ENCODE measurements at places on chromosomes 3 and 15. TPM values are rescaled to one million over a fixed set of nuclear protein-coding genes. Genes with fewer than 3 reads are reported as not detected.
A peak's percentile ranks its signal among the peaks of the same experiment; 100 is the strongest.

Gene FAH
- 24.9 TPM for total RNA-seq

Gene KCNH8
- total RNA-seq: not detected

Gene P4HTM
- total RNA-seq: 53.6 TPM

Gene SPESP1
- 3.4 TPM for total RNA-seq

- DNase-seq: no peak
Measured at GRCh38 chr15:63112871-63113270, 8.8 kb upstream of the LACTB start.

- DNase-seq: peak; percentile 85
Measured at GRCh38 chr3:183385698-183386613, 42.5 kb downstream of the MCF2L2 start.

Gene DPPA4
- total RNA-seq: not detected

Gene PLSCR4
- total RNA-seq: 51.2 TPM

Gene ITIH3
- not detected for total RNA-seq

- peak; percentile 100 for DNase-seq
Measured at GRCh38 chr3:149180057-149180573, 41.5 kb downstream of the CP start.

Gene FBXW12
- not detected for total RNA-seq

GRCh38 chr3:46673151-46674030 lies 20.1 kb downstream of the ALS2CL start:
- DNase-seq: no peak

DNA sequence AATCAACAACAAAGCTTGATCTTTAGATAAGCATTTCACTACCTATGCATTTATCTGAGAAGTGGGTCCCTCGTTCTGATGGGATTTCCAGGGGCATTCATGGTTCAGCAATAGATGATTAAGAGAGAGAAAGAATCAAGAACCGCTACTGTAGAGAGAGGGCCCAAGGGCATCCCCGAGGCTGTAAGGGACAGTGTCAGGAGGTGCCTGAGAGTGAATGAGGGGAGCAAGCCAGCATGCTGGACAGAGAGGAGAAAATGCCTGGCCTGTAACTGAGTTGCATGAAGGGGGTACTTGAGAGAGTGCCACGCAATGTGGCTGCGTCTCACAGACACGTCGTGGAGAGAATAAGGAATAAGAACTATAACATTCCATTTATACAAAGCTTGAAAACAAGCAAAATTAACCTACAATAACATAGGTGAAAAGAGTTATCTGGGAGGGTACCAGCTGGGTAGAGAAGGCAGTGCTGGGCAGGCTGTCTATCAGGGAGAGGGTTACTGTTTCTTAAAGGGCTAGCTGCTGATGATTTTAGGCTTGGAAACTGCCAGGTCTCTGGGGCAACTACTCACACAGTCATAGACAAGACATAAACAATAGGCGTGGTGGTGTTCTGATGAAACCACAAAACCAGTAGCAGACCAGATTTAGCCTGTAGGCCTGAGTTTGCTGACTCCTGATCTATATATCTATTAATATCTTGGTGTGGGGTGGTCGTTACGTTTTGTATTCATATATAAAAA lies 374.6 kb upstream of the CFAP20DC start:
- DNase-seq: peak; percentile 94

GRCh38 chr3:21273259-21274025 lies 477.6 kb downstream of the ZNF385D start:
- DNase-seq: peak; percentile 65

- peak; percentile 57 for DNase-seq
Measured at GRCh38 chr3:57856675-57857074, 100.6 kb downstream of the SLMAP start.

GRCh38 chr3:11850003-11850402 lies 3.3 kb upstream of the TAMM41 start:
- DNase-seq: no peak

DNA sequence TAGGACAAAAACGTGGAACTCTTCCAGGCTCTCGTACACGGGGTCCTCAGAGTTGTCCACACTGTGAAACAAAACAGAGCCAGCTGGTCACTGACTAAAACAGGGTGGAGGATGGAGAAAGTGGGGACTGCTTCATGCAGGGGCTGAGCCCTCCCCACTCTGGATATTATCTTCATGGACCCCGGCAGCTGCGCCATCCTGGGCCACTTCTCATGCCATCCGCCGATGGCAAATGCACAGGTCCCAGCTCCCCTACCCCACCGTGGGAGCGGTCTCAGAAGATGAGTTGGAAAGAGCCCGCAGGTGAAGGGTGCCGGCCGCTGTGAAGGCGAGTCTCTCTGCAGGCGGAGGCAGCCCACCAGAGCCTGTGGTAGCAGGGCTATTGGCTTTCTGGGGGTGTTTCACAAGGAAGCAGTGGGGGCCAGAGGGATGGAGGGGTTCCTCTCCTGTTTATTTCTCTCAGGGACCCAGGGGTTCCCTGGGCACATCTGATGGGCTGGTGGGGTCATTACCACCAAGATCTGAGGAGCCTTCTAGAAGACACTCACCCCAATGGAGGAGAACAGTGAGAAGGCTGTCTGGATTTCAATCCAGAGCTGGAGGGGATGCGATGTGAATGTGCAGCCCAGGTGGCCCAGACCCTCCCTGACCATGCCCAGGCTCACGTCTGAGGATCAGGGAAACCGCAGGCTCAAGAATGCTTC lies 177.3 kb downstream of the KLF13 start:
- DNase-seq: no peak

GRCh38 chr3:78632925-78633553 lies 1134.8 kb downstream of the ROBO1 start:
- DNase-seq: peak; percentile 3

GRCh38 chr3:182697345-182697919 lies 95.9 kb upstream of the ATP11B start:
- no peak for DNase-seq

DNA sequence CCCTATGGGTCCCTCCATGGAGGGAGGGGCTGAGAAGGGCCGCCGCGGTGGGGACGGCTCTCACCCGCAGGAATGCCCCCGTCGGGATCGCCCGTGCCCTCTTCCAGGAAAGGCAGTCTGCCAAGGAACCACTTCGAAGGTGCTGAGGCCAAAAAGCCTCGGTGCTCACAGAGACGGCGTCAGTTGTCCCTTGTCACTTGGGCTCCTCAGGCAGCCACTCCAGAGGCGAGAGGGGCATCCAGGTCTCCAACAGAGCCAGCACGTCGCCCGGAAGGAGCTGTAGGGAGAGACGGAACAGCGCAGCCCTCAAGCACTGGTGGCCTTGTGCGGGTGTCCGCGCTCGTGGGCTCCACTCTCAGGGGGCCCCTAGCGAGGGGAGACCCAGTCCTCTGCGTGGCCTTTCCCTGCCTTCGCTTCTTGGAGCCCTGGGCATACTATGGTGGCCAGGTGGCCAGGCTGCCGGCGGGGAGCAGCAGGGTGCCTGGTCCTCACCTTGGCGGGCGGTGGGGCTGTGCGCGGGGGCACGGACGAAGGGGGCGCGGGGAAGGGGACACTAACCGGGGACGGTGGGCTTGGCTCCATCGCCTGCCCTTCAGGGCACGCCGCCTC lies 994 bp downstream of the MESP1 start:
- DNase-seq: no peak

DNA sequence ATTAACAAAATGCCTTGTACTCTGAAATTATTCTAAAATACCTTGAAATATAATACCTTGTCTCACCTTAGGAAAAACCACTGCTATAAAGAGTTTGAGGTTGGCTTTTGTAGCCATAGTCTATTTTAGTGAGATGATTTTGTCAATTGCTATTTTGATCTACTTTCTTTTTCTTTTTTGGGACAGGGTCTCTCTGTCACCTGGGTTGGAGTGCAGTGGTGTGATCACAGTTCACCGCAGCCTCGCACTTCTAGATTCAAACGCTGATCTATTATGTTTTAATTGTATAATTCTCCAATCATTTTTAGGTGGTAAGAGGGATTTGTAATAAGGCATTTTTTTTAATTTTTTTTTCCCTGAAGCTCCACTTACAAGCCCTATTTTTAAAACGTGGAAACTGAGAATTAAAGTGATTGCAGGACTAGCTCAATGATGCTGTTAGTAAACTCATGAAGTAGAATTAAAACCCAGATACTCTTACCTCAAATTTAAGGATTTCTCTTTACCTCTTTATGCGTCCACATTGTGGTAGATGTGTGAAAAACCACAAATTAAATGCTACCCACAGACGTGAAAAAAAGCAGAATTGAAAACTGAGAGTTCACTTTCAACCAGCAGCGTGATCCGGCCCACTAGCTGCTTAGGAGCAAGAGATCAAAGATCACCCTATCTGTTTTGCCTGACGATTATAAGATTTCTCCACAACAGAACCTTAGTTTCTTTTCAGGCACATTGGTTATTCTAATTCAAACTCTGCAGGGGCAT lies 384.2 kb downstream of the CGGBP1 start:
- no peak for DNase-seq

- no peak for DNase-seq
Measured at GRCh38 chr3:177902876-177903275, 633.4 kb upstream of the KCNMB2 start.

Gene PLA2G4E
- total RNA-seq: not detected

GRCh38 chr15:83794209-83794608 lies 140.3 kb downstream of the ADAMTSL3 start:
- DNase-seq: no peak

- DNase-seq: no peak
Measured at GRCh38 chr3:122620399-122620798, 42.9 kb downstream of the PARP15 start.

DNA sequence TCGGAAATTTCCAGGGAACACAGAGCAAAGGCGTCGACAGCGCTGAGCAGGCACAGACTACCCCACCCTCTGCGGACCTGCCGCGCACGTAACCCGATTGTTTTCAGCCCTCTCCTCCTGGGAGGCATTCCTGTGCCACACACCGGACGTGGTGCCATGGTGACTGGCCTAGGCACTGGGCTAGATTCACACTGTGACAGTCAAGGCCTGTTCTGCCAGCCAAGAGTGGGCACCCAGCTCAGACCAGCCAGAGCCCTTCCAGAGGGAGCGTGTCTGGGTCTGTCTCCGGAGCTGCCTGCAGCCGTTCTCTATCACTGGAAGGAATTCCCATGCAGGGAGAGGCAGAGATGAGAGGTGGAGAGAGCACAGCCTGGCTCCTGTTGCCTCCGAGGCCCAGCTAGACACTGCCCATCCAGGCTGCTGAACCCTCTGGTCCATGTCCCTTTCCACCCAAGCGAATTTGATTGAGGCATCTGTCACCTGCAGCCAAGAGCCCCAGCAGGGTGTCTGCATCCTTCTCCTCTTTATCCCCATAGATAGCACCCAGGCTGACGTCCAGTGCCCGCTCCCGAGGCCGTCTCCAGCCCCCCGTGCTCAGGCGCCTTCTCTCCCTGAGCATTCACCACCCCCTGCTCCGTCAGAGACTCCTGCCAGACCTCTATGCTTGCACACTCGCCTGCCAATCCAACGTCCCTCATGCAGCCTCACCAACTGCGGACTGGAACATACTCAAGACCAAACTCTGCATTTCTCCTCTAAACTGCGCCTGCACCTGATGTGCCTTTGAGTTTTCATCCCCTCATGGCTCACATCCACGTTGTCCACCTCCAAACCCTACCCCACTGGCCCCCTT lies 267.5 kb downstream of the OCA2 start:
- no peak for DNase-seq

Gene LRTM1
- not detected for total RNA-seq

GRCh38 chr15:73287019-73287418 lies 81.7 kb downstream of the HCN4 start:
- no peak for DNase-seq

Gene SSR3
- 409 TPM for total RNA-seq

Gene CLEC3B
- 45.4 TPM for total RNA-seq

Gene GABRR3
- not detected for total RNA-seq

DNA sequence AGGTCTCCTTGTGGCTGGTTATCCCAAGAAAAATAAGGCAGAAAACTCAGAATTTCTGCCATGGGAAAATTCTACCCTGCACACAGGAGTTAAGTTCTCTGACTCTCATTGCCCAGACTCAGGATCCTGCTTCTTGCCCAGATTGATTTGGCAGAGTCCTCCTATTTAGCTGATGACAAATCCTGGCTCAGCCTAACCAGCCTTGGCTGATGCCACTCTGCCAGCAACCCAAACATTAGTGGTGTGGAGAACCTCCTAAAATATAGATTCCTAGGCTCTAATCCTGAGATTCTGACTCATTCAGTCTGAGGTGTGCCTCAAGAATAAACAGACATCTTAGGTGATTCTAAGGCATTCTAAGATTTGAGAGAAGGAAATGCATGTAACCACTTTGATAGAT lies 60.5 kb upstream of the ACTC1 start:
- DNase-seq: peak; percentile 85

Gene HES1
- total RNA-seq: 13.0 TPM

DNA sequence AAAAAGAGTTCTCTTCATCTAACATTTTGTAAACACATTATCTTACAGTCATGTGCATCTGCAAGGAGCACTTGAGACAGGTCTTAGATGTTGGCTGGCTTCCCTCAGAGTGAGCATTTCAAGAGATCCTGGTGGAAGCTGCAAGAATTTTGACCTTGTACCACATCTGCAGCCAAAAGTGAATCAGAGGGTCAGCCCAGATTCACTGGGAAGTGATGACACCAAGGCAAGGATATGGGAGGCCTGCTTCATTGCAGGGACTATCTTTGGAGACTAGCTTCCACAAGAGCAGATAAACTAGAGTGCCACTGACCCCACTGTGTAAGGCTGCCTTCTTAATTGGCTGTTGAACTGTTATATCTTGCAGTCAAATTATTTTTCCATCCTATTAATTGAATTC lies 21.3 kb upstream of the GADL1 start:
- peak; percentile 58 for DNase-seq

Gene SNTN
- not detected for total RNA-seq

Gene STARD5
- total RNA-seq: 7.2 TPM

DNA sequence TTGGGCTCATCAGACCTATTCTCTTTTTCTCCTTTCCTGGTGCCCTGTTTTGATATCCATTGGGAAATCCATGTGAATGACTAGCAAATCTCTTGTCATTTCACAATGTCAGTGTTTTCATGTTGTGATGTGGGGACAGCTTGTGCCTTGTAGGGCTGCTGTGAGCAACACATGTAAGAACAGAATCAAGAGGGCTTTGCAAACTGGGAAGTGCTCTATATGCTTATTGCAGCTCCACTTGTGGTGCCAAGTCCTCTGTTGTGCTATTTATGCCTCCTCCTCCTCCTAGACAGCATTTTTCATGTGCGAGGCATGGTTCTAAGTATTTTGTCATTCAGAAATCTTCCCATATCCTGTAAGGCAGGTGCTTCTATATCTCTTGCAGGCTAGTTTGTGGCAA lies 56.4 kb downstream of the ZNF621 start:
- DNase-seq: no peak

DNA sequence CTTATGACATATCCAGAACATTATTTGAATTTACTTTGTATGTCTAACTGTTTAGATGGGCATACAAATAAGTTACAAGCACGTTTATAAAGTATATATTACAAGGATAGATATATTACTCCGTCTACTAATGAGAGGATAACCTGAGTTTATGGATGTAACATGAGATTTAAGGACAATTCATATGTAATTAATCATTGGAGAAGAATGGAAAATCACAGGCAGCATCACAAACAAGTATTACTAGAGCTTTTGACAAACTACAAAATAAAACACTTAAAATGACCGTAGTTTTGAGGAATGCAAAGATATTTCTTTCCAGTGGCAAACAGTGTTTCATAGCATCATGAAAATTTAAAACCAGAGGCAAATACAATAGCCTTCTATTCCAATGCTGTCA lies 113.8 kb downstream of the ROBO1 start:
- DNase-seq: no peak

GRCh38 chr3:1235526-1236120 lies 142.8 kb downstream of the CNTN6 start:
- no peak for DNase-seq

- peak; percentile 64 for DNase-seq
Measured at GRCh38 chr3:178022599-178022998, 513.6 kb upstream of the KCNMB2 start.

Measured in GM23248 (cell line).